ENCODE measurements at places on chromosomes 16 and 17. TPM values are rescaled to one million over a fixed set of nuclear protein-coding genes. Genes with fewer than 3 reads are reported as not detected.

Gene SULT1A4
- total RNA-seq, result 1.0 TPM

Gene EIF1
- 1,504 TPM for total RNA-seq

Gene PIK3R5
- 30.2 TPM for total RNA-seq

Gene SEPTIN1
- total RNA-seq, result 193 TPM

Gene KRTAP4-8
- not detected for total RNA-seq

Gene PSMD12
- 91.1 TPM for total RNA-seq

Gene OR4D1
- 0.29 TPM for total RNA-seq

Gene NFE2L1
- total RNA-seq, result 98.4 TPM

Gene ARHGAP23
- 1.0 TPM for total RNA-seq

Gene KRTAP4-5
- total RNA-seq, result not detected

Gene B9D1
- 6.8 TPM for total RNA-seq

Gene TSEN54
- 49.7 TPM for total RNA-seq

Gene GUCY2D
- not detected for total RNA-seq

Gene PDPR
- 21.1 TPM for total RNA-seq

Gene SKAP1
- 56.0 TPM for total RNA-seq

Gene CA10
- total RNA-seq, result 0.18 TPM

Gene MGAT5B
- 0.46 TPM for total RNA-seq

Gene TP53TG3F
- total RNA-seq, result not detected

Gene FAM117A
- total RNA-seq, result 24.8 TPM

Gene SEZ6
- not detected for total RNA-seq

Gene HOXB3
- 3.5 TPM for total RNA-seq

Gene SCNN1G
- not detected for total RNA-seq

Gene WDR45B
- total RNA-seq, result 49.1 TPM

Gene SECTM1
- 0.49 TPM for total RNA-seq

Gene TMEM235
- total RNA-seq, result not detected

Gene DNASE1L2
- 1.4 TPM for total RNA-seq

Gene CLEC10A
- 0.33 TPM for total RNA-seq

Gene CD300A
- 3.1 TPM for total RNA-seq

Gene C16orf92
- total RNA-seq, result not detected

Gene FAM20A
- total RNA-seq, result not detected

Gene FOXN1
- total RNA-seq, result not detected

Gene FBXW10B
- 0.89 TPM for total RNA-seq
